Adipose tissue (tissue), 3 donors: ENCODE measurements at places on chromosomes 16 and 17. TPM values are rescaled to one million over a fixed set of nuclear protein-coding genes. Genes with fewer than 3 reads are reported as not detected.

Gene KRTAP9-1
- polyA plus RNA-seq = not detected

Gene PRSS21
- polyA plus RNA-seq = 0.77 TPM

Gene TBC1D3
- not detected for polyA plus RNA-seq

Gene CD68
- polyA plus RNA-seq = 111 TPM

Gene TMEM114
- polyA plus RNA-seq = not detected

Gene PPM1E
- polyA plus RNA-seq = 0.03 TPM

Gene ZG16
- 0.22 TPM for polyA plus RNA-seq

Gene TP53TG3B
- polyA plus RNA-seq = not detected
